ENCODE measurements at places on chromosomes 3 and 15. TPM values are rescaled to one million over a fixed set of nuclear protein-coding genes. Genes with fewer than 3 reads are reported as not detected.

CCDC54 gene
- polyA plus RNA-seq, result 3.8 TPM

PLSCR2 gene
- polyA plus RNA-seq, result not detected

ZNF660 gene
- polyA plus RNA-seq, result 5.7 TPM

GPX1 gene
- 146 TPM for polyA plus RNA-seq

- no peak for DNase-seq
Measured at GRCh38 chr15:45225506-45226273, 26.3 kb upstream of the SLC28A2 start.

DNA sequence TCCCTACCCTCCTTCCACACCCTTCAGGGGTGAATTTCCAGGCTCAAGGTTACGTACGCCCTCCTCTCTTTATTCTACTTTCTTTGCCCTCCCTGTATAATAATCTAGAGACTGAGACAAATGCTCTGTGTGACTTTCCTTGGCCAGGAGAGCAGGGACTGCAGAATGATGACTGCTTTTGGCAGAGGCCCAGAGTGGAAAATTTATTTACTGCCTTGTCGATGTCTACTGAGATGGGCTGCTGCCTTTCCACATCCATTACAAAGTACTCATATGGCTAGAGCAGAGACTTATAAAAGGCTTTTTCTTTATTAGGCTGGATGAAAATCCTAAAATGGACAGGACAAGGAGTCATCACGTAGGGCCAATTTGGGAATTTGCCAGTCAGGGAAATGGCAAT lies 576.2 kb downstream of the TUSC7 start:
- no peak for DNase-seq

All from hindlimb muscle (tissue), 1 donor.